ENCODE measurements at places on chromosomes 1 and 21.
A peak's percentile ranks its signal among the peaks of the same experiment; 100 is the strongest.

- no peak for DNase-seq
Observed at GRCh38 chr1:16151995-16152384, 3.9 kb downstream of the EPHA2 start.

DNA sequence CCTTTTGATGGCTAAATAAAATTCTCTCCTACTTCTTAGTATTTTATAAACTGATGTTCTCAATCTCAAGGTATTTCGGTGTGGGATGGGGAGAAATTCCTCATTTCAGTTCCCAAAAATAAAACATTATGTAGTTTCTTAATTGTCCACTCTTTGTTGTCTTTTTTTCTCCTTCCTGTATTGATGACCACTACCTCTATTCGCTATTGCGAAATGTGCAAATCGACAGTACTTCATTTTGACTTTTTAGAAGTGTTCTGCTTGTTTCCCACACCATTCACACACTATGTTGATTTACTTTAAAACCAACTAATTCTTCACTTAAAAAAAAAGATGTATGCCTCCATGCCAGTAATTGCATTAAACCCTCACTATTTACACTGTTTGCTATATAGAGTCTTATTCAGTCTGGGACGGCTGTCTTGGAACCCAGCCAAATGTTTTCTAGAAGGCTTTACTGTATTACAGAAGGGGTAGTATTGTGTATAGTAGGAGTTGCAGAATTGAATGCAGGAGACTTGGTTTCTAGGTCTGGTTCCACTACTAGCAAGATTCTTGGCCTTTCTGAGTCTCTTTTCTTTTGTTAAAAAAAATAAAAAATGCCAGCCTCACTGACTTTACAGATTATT lies 5.6 kb downstream of the RNF2 start:
- no peak for DNase-seq

DNA sequence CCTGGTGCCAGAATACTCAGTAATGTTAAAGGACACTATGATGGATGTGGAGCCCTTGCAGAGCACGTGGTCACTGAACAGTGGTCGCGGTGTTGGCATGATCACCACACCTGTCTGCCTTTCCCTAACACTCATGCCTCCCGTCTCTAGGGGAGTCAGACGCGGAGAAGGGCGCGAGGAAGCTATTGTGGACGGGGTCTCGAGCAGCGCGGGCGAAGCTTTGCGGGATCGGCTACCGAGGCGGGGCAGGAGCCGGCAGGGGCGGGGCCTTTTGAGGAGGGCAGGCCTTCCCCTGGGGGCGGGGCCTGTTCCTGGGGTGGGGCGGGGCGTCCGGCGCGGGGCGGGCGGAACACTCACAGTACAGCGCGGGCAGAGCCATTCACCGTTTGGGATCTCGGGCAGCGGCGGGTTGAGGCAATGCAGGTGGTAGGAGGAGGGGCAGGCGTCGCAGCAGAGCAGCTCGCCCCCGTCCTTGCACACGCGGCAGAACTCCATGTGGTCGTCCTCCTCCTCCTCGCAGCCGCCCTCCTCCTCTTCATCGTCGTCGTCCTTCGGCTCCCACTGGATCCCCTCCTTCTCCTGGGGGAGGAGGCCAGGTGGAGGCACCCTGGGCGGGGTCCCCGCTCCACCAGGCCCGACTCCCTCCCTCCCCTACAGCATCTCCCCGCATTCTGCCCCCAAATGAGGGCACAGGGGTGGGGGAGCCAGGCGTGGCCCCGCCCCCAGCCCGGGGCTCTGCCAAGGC lies 31.5 kb downstream of the CHD5 start:
- DNase-seq, result peak; percentile 32

DNA sequence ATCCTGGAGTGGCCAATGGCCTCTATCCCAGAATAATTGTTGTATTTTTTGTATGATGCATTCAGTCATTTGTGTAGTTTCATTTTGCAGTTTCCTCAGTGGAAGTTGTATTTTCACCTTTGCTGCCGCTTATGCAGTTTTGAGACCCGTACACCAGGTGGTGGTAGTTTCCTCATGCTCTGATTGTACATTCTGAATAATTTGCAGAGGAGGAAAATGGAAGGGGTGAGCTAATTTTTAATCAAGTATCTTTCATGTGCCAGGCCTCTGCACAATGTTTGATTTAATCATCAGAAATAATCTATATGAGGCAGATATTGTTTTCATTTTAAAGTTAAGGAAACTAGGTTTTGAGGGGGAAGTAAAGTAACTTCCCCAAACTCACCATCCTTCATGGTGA lies 29.5 kb downstream of the HLX start:
- DNase-seq, result peak; percentile 46

GRCh38 chr1:149962736-149963135 lies 26.1 kb upstream of the MTMR11 start:
- no peak for DNase-seq

GRCh38 chr1:29470788-29471119 lies 234.4 kb downstream of the PTPRU start:
- DNase-seq, result no peak

- no peak for DNase-seq
Observed at GRCh38 chr1:48251323-48251722, 28.8 kb downstream of the SLC5A9 start.

Measured in choroid plexus epithelial cell (primary cell).